ENCODE measurements at places on chromosomes 3 and 15.

- DNase-seq: no peak
Measured at GRCh38 chr3:140051019-140051957, 116.3 kb downstream of the CLSTN2 start.

GRCh38 chr3:197811343-197811742 lies 20.3 kb downstream of the LRCH3 start:
- DNase-seq: peak; percentile 97

- DNase-seq: no peak
Measured at GRCh38 chr3:24622138-24622537, 127.5 kb upstream of the THRB start.

DNA sequence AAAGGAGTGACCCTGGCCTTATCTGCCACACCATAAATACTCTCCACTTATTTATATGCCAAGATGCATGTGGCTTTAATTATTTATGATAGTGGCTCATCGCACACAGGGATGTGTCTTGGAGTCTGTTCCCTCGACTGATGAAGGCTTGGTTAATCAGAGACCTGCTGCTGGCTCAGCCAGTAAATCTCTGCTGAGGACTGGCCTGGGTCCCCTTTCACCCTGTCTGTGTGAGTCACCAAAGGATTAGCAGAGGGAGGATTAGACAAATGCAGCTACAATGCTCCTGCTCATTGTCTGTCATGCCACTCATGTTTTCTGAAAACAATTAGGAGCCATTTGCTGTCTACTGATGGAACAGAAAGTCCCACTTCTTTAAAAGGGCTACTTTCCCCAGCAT lies 226.8 kb downstream of the NTRK3 start:
- peak; percentile 46 for DNase-seq

DNA sequence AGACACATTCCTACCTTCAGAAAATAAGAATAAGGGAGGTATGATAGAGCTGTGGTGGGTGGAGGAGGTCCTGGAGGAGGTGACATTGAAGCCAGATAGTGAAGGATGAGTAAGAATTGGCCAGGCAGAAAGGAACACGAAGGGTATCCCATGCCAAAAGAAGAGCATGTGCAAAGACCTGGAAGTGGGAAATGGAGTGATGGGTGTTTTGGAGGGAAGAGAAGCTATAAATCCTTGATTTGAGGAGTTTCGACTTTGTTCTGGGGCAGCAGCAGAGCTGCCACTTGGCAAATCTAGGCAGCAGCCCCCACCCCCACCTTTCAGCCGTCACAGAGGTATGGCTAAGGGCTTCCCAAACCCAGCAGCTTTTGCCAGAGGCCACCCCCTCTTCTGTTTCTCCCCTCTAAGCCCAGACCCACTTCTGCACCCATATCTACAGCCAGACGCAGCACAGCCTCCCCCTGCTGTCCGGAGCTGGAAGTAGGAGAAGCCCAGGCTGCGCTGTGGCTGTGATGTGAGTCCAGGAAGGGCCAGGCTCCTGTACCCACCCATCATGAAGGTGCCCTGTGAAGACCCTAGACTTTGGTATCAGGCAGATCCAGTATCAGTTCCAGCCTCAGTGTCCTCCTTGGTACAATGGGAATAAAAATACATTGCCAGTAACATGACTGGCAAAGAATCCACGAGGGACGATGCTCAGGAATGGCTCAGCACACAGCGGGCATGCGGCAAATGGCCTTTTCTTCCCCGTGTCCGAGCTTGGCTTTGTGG lies 188.7 kb upstream of the LINGO1 start:
- peak; percentile 42 for DNase-seq

- DNase-seq: no peak
Measured at GRCh38 chr3:10223676-10224639, 24.3 kb upstream of the TATDN2 start.

DNA sequence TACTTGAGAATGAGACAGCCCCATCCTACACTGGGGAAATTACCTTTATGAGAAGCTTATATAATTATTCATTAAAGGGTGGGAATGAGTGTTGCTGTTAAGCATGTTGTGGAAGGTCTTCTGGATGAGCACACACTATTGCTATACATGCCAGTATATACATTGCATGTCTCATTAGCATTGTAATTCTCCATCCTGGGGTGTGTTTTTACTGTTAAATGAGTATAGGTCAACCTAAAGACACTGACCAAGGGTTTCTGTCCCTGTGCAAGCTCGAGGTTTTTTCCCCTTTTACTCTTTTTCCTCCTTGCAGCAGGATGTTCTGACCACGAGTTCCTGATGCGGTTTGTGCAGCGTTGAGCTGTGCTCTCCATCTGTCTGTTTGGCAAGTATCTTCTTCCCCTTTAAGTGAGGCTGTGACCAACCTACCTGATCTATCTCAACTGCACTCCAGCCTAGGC lies 7.2 kb upstream of the IVD start:
- DNase-seq: no peak

DNA sequence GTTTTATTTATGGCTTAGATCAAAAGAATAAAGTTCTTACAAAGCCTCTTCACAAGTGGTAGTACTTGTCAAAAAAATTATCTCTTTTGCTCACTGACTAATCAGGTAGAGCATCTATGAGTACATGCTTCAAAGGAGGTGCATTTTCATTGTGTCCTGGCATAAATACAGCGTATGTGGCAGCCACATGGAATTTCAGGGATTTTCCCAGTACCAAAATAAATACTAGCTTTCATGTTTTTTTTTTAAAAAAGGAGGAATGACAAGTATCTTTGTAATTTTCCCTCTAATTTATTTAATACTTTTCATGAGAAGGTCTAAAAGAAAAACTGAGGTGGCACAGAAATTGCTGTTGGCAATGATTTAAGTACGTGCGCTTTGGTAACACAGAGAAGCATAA lies 597.8 kb upstream of the ALCAM start:
- peak; percentile 18 for DNase-seq

DNA sequence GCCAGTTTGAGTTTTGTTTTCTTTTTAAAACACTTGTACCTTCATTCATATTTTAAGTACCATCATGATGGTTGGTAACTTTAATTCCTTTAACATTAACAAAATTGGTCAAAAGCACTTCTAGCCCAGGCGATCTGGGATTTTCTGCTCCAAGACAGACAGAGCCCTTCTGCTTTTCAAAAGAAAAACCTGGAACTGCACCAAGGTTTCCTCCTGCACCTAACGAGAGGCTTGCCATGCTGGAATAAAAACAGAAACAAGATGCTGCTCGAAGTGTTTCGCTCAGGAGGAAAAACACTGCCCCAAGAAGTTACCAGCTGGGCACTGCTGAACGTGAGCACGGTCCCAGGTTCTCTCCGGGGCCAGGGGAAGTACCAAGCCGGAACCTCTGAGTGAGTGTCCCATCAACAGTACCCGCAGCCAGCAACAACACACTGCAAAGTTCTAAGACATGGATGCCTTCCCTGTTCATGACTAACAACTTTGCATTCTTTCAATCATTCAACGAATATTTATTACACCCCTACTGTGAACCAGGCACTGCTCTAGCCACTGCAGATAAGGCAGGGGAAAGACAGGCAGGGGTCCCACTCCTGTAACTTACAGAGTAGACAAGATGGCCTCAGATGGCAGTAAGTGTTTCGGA lies 98.8 kb downstream of the XXYLT1 start:
- DNase-seq: no peak

DNA sequence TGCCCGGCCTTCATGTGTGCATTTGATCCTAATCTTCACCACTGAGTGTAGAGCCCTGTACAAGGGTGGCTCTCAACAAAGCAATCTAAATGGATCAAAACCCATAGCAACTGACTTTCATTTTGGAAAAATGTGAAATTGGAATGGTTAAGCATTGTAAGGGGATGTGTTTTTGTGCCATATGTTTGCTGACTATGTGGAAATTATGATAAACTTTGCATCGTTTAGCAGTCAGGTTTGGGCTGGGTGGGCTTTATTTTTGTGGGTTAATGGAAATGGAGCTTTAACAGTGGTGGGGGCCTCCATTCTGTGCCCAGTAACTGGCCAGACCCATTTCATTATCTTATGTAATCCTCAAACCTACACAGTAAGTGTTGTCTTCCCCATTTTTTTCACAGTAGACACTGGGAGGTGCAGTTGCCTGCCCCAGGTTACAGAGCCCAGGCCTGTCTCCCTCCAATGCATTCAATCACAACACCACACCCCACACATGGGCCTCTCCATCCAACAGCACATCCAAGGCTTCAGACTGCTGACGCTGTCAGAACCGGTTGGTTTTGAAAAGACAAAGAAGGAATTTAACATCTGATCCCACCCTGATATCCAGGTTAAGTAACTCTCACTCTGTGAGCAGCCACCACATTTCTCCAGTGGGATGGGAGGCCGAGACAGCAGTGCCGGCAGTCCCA lies 136.3 kb upstream of the ABHD17C start:
- no peak for DNase-seq

DNA sequence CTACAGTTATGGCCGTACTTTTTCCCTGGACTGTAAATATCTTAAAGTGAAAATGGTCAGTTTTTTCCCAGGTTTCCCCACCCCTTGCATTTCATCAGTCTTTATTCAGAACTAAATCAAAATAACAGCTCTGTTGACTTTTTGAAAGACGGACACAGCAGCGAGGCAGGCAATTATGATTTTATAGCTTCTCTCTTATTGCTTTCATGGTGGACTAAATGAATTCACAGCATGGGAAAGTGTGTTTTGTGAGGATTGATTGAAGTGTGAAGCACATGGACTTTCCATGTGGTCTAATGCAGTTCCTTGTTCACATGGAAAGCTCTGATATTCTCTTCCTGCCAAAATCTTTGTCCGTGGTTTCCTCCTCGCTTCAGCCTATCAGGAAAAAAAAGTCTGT lies 268.7 kb upstream of the ARL6 start:
- DNase-seq: no peak

DNA sequence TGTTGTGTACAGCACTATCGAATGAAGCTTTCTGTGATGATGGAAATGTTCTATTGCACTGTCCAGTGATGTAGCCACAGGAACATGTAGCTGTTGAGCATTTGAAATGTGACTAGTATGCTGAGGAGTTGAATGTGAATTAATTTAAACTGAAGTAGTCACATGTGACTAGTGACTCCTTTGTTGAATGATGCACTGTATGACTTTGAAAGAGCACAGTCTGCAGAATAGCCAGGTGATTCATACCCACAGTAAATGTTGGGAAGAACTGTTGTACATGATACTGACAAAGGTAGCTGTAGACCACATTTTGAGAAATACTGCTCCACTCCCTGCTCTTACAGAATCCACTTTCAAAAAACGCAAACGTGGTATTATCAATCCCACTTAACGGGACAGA lies 34.0 kb upstream of the ACTL6A start:
- DNase-seq: no peak

- DNase-seq: peak; percentile 84
Measured at GRCh38 chr15:44157679-44158078, 37.4 kb downstream of the FRMD5 start.

DNA sequence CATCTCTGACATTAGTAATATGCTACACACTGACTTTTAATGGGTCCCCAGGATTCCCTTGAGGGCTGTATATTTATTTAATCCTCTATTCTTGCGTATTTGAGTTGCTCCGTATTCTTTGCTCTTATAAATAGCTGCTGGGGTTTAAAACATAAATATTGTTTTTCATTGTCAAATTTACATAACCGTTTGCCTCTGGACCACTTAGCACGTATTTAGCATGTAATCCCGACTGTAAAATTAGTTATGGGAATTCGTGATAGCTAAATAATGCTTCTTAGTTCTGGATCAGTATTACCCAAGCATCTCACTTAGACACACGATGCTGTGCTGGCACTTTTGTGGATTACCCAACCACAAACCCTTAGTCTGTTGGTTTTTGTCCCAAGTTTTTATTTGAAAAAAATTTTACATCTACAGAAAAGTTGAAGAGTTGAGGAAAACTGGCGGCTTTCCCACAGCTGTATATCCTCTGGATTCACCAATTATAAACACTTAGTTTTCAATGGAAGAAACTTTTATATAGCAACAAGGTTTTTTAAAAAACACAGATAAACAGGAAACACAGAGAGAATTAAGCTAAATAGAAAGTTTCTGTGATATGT lies 296.8 kb upstream of the TPM1 start:
- no peak for DNase-seq

DNA sequence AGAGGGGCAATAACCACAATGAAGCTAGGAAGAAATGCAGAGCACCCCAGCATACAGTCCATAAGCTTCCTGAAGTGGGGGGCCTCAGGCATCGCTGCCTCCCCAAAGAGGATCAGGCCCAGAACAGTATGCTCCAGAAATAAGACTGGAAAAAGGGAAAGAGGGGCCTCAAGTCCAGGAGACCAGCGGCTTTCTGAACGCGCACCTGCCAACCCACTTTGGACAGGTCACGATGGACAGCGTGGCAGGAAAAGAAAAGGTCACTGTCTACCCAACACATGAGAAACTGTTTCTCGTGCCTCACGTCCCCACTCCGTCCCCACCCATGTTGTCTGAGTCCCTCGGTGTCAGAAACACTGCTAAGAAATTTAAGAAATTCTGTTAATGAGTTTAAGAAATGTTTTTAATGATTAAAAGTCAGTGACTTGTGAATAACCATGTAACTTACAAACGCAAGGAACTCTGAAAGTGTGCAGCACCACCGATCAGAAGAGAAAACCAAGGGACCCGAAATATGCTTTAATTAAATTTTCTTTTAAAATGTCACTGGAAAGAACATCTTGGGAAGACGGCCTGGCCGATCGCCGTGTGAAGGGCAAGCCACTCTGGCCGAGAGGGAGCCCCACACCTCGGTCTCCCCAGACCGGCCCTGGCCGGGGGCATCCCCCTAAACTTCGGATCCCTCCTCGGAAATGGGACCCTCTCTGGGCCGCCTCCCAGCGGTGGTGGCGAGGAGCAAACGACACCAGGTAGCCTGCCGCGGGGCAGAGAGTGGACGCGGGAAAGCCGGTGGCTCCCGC lies 1.7 kb upstream of the PPARG start:
- no peak for DNase-seq

DNA sequence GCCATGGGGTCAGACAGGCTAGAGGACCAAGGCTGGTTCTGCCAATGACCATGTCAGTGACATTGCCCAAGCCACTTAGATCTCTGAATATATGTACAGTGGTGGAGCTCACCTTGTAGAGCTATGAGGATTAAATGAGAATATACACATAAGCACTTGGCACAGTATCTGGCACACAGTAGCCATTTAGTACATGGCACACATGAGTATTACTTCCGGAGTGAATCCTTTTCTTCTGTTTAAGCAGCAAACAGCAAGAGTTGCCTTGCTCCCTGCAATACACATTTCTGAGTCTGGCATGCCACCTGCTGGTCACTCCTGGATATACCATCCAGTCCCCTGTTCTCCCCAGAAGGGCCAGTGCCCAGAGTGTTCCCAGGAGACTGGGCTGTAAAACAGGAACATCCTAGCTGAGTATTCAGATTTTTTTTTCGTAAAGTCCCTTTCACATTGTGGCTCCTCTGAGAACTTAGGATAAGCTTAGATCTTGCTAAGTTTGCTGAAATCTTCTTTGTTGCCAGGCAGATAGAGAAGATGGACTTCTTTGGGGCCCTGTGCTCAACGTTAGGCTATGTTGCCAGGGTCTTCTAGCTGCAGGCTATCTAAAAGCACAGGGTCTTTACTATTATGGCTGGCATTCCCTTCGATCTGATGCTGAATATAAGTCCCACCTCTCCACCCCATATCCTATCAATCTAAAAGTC lies 203.4 kb downstream of the ADAMTS9 start:
- peak; percentile 79 for DNase-seq

- peak; percentile 11 for DNase-seq
Measured at GRCh38 chr15:78565951-78566774, 843 bp downstream of the CHRNA5 start.
